Sigmoid colon (tissue), 7 donors: ENCODE measurements at places on chromosomes 1 and 21.

DNA sequence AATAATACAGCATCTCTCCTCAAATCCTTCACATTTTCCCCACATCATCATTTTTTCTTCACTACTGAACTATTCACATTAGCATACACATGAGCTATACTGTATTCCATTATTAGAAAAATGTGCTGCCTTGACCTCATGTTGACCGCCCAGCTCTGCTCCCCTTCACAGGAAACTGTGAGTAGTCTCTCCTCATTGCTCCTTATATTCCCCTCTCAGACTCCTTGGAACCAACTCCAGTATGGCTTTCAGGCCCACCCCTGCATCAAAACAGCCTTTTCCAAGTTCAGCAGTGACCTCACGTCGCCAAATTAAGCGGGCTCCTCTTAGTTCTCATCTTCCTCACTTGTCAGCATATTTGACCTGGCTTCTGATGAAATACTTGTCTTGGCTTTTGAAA lies 59.2 kb upstream of the SPAG17 start:
- DNase-seq: no peak

DNA sequence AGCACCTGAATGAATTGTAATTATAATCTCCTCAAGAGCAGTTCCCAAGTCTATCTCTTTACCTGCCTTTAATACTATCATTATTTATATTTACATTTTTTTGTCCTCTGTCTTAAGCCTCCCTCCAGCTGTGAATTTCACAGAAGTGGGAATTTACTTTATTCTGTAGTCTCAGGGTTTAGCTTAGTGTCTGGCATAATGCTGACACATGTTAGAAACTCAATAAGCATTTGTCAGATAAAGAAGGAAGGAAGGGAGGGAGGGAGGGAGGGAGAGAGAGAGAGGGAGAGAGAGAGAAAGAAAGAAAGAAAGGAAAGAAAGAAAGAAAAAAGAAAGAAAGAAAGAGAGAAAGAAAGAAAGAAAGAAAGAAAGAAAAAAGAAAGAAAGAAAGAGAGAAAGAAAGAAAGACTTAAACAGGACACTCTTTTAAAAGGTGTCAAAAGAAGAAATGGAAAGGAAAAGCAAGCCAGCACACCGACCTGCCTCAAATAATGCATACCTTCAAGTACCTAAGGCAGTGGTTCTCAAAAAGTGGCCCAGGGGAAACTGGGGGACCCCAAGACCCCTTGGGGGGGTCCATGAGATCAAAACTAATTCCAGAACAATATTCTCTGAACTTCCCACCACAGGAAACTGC lies 1.8 kb upstream of the PGLYRP4 start:
- no peak for DNase-seq

GRCh38 chr1:68322837-68323687 lies 90.7 kb upstream of the WLS start:
- DNase-seq: peak; percentile 82

GRCh38 chr1:203676455-203676854 lies 49.8 kb downstream of the ATP2B4 start:
- no peak for DNase-seq

DNA sequence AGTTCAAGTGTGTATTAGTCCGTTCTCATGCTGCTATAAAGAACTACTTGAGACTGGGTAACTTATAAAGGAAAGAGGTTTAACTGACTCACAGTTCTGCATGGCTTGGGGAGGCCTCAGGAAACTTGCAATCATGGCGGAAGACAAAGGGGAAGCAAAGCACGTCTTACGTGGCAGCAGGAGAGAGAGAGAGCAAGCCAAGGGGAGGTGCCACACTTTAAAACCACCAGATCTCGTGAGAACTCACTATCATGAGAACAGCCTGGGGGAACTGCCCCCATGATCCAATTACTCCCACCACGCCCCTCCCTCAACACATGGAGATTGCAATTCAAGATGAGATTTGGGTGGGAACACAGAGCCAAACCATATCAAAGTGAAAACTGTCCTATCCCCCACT lies 4.1 kb upstream of the MIS18A start:
- DNase-seq: no peak

- no peak for DNase-seq
These were observed 1332.4 kb upstream of the ADGRL2 start for GRCh38 chr1:80468356-80468755.

- no peak for DNase-seq
These were observed 28.6 kb upstream of the MX1 start for GRCh38 chr21:41397471-41397891.

- DNase-seq: no peak
These were observed 1.6 kb downstream of the FCN3 start for GRCh38 chr1:27372808-27373690.

GRCh38 chr21:40985370-40985769 lies 138.4 kb upstream of the DSCAM start:
- DNase-seq: no peak

DNA sequence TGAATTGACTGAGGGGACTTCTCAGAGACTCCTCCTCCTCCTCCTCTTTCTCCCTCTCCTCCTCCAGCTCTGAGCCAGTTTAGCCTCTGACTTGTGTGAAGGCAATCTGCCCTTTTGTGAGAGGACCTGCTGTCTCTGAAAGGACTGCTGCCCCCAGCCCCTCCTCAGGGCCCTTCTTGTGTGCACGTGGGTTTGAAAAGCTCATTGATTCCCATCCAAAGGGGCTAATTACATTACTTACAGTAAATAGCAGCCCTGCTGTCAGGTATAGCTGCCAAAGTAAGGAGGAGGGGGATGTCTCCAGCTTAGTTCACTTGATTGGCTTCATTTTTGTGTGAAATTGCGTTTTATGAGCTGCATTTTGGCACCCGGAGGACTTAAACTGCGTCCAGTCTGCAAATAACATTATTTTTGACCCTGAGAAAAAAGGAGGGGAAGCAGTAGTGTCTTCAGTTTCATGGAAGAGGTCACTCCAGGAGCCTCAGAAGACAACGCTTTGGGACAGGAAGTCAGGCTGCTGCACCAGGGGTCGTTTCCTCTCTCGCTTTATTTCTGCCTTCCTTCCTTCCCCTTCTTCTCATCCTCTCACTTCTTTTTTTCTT lies 1.8 kb upstream of the LHX9 start:
- no peak for DNase-seq

- no peak for DNase-seq
These were observed 548.6 kb downstream of the LTN1 start for GRCh38 chr21:28444111-28444510.
